ENCODE measurements at places on chromosomes 7 and 10.

DNA sequence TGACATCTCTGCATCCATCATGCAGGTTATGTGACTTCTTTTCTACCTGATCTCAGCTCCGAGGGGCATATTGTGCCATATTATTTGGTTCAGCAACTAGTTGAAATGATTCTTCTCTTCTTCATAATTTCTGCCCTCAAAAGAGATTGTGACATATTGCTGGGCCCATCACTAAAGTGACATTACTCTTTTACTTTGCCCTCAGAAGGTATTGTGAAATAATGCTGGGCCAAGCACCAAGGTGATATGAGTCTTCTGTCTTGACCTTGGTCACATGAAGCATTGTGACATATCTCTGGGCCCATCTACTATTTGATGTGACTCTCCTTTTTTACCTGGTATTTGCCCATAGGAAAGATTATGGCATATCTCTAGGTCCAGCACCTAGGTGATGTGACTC lies 33.9 kb upstream of the ZNF107 start:
- DNase-seq: no peak

DNA sequence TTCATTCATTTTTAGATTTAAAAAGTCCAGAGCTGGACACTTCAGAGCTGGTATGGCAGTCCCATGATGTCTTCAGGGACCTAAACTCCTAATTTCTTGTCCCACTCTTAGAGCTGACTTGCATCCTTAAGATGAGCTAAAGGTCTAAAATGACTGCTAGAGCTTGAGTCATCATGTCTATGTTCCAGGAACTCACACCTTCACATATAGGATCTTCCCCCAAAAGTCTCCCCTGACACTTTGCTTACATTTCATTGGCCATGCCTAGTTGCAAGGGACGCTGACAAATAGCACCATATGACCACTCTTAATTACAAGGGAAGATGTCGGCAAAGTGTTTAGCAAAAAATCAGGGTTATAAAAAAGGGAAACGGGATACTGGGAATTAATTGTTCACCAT lies 10.4 kb upstream of the AOAH start:
- no peak for DNase-seq

- DNase-seq: no peak
Observed at GRCh38 chr7:55516409-55516808, 55.9 kb downstream of the VOPP1 start.

DNA sequence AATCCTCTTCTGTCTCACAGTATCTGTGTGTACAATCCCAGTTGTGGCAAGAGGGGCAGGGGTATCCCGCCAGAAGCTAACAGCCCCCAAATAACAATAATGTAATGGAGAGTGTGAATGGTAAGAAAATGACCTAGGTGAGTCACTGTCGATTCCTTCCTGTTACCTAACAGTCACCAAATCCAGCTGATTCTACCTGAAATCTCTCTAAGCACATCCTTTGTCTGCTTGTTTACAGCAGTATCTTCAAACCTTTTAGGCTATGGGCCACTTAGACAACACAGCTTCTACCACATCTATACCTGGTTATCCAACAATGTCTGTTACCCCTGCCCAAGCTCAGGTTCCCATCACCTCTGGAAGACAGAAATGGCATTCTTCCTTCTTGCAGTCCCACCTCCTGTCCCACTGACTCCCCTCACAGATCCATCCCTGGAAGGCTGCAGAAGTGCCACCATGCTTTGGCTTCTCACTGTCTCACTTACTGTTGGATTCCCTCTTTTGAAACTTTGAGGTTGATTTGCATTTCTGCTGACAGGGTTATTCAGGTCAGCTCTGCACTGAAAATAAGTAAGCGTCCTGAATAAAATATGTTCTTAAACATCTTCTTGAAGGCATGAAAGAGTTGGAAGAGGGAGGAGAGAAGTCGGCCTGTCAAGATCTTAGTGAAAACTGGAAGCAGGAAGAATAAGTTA lies 13.1 kb downstream of the PIP4K2A start:
- DNase-seq: no peak

- DNase-seq: no peak
Observed at GRCh38 chr10:120575411-120575810, 118.4 kb downstream of the PLPP4 start.

DNA sequence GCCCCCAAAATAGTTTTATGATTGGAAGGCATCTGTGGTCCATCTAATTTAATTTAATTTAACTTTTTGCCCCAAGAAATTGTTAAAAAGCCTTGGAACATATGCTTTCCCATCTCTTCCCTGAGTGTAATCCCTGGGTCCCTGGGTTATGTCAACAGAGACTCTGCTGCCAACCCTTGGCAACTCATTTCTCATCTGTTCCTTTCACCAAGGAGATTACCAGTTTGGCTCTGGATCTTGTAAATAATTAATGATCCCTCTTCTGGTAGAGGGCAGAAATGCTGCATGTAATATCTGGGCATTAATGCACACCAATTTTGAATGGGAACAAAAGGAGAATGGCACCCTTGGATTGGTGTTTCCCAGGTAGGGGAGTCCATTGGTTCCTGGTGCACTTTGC lies 514.2 kb downstream of the CCSER2 start:
- no peak for DNase-seq

DNA sequence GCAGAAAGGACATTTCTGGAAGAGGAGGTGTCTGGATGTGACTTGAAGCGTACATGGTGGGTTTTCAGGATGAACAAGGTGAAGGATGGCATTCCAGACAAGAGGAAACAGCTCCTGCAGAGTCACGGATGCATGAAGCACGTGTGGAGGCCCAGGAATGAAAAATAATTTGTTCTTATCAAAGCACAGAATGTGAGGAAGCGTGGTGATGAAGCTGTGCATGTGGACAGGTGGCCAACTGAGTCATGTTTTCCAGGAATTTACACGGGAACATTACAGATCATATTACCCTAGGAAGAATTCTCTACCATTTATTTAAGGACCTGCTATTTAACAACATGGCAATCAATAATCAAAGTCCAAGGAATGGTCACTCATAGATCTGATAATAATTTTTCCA lies 413.2 kb upstream of the KLF6 start:
- DNase-seq: no peak

Data from NCI-H187 treated with DMSO at 0.1 percent for 48 hours (cell line).